Liver (tissue), 10 donors: ENCODE measurements at places on chromosomes 3 and 15.

GRCh38 chr15:71374607-71375352 lies 259.5 kb downstream of the THSD4 start:
- no peak for DNase-seq

GRCh38 chr3:187673012-187673411 lies 2.8 kb upstream of the SST start:
- DNase-seq = no peak

GRCh38 chr3:23041918-23042696 lies 161.0 kb upstream of the UBE2E2 start:
- no peak for DNase-seq

- DNase-seq = no peak
Observed at GRCh38 chr3:119342176-119342575, 48.0 kb downstream of the ARHGAP31 start.

DNA sequence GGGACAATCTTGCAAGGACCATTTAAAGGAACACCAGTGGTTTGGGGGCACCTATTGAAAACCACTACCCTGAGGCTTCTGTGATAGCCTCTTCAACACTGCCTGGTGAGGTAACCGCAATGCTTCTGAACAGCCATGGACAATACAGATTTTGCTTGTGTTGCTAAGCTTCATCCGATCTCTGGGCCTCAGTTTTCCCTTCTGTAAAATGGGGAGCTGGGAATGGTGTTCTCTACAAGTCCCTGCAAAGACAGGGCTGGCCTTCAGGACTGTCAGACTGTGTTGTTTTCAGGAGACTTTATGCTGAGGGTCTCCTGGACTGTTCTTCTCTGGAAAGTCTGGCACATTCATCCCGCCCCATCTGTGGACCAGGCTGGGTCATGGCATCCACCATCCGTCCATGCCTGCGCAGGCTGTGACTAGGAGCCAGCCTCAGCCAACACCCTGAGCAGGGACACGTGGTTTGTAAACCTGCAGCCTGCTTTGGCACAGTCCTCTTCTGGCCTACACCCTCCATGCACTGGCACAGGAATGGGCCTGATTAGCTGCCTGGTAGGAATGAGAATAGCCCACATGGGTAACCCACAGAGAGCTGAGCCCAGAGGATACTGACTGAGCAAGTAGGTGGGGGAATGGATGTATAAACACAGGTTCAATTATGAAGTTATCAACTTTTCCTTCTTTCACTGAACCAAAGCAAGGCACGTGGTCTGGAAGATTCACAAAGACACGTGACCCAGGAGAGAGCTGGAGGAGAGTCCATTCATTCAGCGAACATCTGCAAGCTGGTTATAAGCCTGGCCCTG lies 55.3 kb downstream of the ROPN1B start:
- DNase-seq = peak; percentile 29

DNA sequence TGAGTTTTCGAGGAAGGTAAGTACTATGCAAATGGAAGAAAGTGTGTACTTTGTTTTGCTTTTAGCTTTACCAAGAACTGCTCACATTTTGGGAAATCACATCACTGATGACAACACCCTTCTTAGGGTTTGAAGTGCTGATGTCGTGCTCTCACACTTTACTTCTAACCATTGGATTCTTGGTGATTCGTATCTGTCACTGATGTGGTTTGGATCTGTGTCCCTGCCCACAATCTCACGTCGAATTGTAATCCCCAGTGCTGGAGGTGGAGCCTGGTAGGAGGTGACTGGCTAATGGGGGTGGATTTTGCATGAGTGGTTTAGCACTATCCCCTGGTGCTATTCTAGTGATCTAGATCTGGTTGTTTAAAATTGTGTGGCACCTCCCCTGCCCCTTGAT lies 75.4 kb upstream of the RGMA start:
- DNase-seq = no peak

DNA sequence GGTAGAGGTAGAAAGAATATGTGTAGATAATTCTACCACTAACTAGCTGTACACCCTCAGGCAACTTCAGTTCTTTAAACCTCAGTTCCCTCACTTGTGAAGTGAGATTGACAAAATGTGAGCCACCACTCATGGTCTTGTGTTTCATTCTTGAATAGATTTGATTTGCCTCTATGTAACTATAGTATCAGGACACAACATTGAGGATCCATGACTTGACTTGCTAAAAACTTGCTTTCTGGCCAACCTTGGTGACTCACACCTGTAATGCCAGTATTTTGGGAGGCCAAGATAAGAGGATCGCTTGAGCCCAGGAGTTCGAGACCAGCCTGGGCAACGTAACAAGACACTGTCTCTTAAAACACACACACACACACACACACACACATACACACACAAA lies 115.8 kb upstream of the FLNB start:
- no peak for DNase-seq

GRCh38 chr3:178833695-178834094 lies 237.9 kb downstream of the ZMAT3 start:
- DNase-seq = no peak

DNA sequence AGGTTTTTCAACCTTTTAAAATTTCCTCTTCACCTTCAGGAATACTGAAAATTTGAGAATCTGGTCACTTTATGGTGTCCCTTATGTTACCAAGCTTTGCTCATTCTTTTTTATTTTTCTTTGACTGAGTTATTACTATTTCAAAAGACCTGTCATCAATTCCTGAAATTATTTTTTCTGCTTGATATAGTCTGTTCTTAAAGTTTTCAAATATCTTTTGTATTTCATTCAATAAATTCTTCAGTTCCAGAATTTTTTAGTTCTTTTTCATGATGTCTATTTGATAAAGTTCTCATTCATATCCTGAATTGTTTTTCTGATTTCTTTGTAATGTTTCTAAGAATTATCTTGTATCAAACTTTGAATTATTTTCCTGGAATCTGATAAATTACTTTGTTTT lies 63.9 kb downstream of the UQCC5 start:
- no peak for DNase-seq

- no peak for DNase-seq
Observed at GRCh38 chr3:61778095-61778494, 216.7 kb downstream of the PTPRG start.

GRCh38 chr3:49701388-49702077 lies 12.2 kb downstream of the RNF123 start:
- no peak for DNase-seq

DNA sequence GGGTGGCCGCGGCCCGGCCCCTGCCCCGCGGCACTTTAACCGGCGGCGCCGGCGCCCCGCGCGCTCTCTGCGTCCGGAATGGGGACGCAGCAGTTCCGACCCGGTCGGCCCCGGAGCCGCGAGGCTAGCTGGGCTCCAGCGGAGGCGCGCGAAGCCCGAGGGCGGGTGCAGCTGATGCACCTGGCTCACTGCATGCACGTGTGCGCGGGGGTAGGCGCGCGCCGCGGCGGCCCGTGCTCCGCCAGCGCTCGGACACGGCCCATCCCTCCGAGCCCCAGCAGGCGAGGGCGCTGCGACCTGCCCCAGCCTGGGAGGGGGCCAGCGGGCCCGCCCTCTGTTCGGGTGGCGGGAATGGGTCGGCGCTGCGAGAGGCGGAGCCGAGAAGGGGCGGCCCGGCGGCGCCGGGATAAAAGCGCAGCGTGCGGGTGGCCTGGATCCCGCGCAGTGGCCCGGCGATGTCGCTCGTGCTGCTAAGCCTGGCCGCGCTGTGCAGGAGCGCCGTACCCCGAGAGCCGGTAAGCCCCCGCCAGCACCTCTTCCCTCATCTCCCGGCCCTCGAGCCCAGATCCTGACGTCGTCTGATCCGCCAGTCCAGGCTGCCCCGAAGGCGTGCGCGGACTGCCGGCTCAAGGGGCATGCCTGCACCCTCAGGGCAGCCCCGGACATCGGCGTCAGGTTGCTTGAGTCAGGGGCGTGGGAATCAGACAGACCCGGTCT lies at the start of the genes CHDH and IL17RB:
CHDH (minus strand) TSS at position 286 of the 717 bp plus-strand sequence. CDS start 22,411 bp downstream, outside the sequence.
IL17RB (plus strand) TSS at position 435 of the 717 bp plus-strand sequence; CDS start at position 456, 21 bp downstream.
- DNase-seq = peak; percentile 70

DNA sequence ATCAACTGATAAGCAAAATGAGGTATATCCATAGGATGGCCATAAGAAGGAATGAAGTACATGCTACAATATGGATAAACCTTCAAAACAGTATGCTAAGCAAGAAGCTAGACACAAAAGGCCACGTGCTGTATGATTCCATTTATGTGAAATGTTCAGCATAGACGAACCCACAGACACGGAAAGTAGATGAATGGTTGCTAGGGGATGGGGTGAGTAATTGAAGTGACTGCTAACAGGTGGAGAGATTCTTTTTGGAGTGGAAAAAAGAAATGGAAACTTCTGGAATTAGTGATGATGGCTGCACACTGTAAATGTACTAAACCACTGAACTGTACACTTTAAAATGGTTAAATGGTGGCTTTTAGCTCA lies 630 bp upstream of the EFCAB12 start:
- DNase-seq = no peak

GRCh38 chr3:43153216-43154083 lies 47.6 kb upstream of the POMGNT2 start:
- no peak for DNase-seq

DNA sequence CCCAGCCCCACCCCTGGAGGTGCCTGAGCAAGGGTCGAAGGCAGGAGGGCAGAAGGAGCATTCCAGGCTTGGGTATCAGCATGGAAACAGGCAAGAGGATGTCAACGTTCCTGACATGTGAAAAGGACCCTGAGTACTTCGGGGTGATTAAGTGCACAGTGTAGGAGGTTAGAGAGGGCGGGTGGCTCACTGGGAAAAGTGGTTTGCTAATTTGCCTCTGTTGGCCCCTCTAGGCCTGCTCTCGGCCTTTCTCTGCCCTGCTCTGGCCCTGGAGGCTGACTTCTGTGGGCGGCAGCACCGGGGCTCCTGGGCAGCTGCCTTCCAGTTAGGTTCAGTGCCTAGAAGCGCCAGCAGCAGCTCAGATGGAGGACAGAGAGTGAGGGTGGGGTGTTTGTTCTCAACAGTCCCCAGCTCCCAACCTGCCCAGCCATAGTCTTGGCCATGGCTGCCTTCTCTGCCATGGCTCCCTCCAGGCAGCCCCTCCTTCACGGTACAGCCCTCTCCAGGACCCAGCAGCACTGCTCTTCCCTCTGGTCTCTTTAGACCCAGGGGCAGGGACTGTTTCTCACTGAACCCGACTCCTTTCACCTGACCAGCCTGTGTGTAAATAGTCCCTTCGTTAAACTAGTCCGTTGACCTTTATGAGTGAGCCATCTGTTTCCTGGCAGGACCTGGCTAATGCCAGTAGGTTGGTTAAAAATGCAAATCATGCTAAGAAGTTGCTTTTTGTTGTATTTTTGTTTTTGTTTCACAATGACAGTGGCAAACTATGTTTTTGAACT lies 107.1 kb upstream of the TPM1 start:
- peak; percentile 44 for DNase-seq

DNA sequence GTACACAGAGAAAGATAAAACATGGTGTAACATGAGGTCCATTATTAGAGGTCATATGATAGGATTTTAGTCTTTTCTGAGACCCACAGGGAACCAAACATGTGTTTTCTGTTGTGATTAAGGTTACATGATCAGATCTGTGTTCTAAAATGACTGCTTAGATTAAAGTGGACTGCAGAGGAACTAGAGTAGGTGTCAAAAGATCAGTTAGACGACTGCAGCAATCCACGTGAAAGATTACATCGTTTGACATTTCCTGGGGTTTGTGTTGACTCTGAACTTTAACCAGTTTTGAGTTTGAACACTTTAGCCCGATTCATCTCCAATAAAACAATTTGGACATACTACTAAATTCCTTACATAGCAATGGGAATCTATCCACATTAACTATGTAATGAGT lies 5.1 kb downstream of the MIX23 start:
- DNase-seq = no peak

DNA sequence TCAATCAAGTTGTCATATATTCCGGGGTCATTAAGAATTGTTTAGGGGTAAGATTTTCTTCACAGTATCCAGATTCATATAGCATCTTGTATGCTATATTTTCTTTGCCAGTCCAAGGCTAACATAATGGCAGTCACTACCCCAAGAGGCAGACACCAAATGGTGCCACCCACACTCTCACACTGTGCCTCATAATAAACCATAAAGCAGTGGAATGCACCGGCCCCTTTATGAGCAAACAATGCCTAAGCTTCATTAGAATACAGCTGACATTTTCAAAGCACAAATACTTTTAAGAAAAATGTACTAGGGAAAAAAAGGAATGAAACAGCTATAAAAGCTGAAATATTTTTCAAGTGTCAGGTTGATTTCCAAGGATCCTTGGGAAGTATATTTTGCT lies 121.6 kb downstream of the TFDP2 start:
- DNase-seq = no peak

DNA sequence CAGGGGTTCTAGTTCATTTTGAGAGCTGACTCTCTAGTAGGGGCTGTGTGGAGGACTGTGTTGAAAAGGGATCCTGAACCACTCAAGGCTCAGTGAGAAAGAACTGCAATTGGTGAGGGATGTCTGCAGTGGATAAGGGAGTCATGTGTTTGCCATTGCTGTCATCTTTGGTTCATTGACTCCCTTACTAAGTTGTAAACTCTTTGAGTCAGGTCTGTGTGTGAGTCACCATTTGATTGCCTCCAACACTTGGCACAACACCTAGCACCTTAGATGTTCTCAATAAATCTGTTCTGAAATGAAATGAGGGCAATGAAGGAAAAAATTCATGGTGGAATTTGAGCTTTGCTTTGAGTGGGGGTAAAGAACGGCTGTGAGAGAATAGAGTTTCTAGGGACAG lies 51.7 kb downstream of the PLS1 start:
- no peak for DNase-seq

GRCh38 chr3:102478160-102478559 lies 43.3 kb downstream of the ZPLD1 start:
- DNase-seq = no peak
